ENCODE measurements at places on chromosomes 16 and 17.

DNA sequence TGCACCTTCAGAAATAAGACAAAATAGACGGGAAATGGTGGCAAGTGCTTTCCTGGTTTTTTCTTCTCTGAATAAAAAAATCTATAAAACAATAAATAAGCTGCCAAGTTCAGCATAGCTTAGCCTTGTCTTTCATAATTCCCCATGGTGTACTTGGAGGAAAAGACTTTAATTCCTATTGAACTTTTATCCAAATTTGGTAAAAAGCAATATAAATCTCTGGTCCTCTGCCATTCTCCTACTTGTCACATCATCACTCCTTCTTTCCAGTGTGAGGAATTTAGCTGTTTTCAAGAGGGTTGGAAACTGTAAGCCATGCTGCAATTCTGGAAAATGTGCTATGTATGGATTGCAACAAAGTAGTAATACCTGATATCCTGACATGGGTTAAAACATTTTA is 551.8 kb upstream of the KIF2B start:
- DNase-seq = no peak

DNA sequence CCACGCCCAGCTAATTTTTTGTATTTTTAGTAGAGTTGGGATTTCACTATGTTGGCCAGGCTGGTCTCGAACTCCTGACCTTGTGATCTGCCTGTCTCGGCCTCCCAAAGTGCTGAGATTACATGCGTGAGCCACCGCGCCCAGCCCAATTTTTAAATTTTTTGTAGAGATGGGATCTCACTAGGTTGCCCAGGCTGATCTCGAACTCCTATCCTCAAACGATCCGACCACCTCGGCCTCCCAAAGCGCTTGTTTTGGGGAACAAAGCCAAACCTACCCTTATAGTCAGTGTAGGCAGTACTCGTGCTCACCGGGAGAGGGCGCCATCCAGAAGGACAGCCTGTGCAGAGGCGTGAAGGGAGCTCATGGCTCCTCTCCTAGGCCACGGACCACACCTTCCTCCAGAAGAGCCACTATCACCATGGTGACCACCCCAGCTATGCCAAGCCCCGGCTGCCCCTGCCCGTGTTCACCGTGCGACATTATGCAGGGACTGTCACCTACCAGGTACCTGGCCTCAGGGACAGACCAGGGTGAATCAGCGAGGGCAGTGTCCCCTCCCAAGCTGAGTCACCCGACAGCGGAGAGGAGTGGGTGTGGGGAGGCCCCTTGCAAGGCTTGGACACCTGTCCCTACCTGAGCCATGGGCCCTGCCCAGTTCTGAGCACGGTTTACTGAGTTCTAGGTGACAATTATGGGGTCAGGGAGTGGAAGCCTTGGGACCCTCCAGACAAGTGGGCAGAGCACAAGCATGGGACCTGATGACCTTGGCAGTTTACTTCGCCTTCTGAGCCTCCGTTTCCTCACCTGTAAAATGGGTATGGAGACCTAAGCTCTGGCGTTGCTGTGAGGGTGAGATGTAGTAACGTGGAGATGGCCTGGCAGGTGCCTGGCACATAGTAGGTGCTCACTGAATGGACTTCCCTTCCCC is 13.7 kb downstream of the MYO15B start:
- DNase-seq = no peak

GRCh38 chr16:70757183-70757582 is 43.8 kb downstream of the VAC14 start:
- no peak for DNase-seq

GRCh38 chr16:3730161-3731125 is 13.1 kb upstream of the TRAP1 start:
- no peak for DNase-seq

DNA sequence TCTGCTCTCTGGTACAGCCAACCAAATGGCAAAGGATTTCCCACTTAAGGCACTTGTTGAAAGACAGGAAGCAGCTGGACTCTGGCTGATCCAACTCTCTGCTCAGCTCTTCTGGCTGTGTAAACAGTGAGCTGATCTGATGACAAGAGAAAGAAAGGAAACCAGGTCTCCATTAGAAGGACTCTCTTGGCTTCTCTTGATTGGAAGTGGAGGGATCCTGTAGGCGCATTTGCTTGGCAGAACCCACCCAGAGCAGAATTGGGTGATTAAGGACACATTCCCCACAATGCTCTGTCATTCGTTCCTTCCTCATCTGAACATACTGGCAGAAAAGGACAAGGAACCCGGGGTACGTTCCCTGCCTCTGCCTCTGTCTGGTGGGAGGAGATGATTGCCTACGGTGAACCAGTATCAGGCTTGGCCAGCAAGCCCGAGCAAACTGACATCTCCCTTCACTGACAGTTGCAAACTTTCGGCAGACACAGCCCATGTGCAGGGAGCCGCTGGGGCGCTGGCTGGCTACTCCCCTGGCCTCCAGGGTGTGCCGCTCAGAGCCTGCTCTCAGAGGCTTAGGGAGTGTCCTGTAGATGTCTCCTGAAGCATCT is 29.1 kb downstream of the LDHD start:
- no peak for DNase-seq

DNA sequence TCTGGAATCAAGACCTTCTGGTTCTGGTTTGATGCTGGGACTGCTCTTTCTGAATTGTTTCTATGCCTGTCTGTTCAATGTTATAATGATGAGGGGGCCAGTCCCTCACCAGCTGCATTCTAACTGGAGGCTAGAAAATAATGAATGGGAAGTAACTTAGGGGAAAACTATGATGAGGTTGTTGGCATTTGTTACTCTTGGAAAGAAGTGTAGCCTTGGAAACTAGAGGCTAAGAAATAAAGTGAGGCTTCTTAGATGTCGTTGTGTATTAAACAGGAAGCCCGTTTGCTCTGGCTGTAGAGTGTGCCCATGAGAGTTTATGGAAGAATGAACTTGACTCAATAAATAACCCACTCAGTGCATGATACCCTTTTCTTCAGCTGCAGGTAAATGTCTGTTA is 140.8 kb downstream of the PRKCA start:
- no peak for DNase-seq

GRCh38 chr16:1036166-1036565 is 36.4 kb upstream of the SSTR5 start:
- no peak for DNase-seq

DNA sequence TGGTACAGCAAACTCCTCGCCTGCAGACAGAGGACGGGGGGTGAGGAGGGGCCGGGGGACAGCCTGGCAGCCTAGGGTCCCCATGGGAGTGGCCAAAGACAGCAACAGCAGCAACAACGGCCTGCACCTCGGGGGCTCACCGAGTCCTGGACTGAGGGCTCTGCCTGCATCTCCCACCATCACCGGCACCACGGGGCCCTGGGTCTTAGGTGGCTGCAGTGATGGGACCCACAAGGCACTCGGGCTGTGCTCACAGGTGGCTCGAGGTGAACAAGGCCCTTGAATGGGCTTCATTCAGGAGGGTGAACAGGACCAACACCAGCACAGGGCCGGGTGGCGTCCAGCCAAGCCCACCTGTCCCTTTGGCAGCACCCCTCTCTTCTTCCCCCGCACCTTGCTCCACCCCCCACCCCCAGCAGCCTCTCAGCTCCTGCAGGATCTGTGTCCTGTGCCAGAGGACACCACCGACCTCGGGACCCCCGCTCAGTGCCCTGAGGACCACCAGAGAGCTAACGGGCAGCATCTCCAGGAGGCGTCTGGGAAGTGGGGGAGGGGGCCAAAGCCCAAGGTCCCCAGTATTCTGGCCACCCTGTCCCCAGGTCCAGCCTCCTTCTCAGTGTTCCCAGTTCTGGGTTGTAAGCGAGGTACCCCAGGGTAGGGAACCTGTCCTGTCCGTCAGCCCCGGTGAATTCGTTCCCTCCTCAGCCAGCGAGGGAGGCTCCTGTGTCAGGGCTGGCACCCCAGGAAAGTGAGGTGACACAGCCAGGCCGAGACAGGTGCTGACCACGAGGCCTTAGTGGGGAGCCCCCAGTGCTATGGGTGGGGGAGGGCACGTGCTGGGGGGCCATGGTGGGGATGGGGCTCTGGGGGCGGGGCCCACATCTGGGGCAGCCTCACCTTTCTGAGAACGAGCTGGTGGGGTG is 94.3 kb downstream of the TBC1D16 start:
- DNase-seq = no peak

DNA sequence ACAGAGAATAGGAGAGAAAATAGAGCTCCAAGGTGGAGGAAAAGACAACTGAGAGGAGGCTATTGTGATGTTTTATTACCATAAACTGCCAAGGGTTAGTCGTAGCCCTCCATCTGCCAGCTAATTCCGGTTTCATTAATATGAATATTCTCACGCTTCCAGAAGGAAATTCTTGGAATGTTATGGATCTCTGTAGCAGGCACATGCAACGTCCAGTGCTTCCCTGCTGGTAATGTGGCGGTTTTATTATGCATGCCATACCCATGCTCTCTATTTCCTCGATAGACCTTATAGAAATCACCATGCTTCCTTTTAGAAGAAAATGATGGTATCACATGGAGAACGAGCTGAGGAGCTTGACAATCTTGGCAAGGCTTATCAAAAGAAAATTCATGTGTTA is 463.6 kb downstream of the MAF start:
- DNase-seq = no peak

DNA sequence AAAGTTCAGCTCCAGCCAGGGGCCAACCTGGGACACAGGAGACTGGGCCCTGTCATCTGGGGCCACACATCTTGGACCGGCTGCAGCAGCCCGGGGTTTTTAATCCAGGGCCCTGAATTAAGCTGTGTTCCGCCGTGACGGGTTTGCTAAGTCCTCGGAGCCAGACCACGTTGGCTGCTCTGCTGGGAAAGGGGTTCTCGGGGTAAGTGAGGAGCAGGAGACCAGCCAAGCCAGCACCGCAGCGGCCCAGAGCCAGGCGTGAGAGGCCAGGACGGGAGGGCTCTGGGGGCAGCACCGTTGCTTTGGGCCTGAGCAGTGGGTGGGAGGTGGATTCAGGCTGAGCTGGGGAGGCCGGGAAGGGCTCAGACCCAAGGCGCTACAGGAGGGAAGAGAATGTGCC is 31.3 kb upstream of the CBX4 start:
- DNase-seq = no peak

DNA sequence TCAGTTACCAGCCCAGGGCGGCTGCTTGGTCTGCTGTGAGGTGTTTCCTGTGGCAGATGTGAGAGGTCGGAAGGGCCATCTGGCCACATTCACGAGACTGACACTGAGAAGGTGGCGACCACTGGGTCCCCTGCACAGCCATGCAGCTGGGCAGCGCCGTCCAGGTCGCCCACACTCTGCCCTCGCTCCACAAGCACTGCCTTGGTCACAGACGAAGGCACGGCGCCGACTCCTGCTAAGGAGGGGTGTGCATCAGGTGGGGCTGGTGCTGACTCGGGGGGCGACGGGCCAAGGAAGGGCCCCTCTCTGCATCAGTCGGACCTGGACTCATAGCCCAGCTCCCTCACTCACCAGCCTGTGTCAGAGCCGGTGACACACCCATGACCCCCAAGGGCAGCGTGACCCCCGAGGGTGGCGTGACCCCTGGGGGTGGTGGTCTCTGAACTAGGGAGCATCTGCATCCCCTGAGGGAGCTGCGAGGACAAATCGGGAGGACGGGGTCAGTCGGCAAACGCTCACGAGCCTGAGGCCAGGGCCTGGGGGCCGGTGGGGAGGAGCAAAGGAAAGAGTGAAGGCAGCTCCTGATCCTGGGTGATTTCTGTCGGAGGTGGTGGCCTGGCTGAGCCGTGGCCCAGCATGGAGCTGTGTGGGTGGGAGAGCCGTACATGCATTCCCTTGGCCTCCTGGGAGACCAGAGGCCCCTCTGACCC is 30.4 kb downstream of the NME3 start:
- no peak for DNase-seq

GRCh38 chr17:67620088-67620487 is 97.6 kb upstream of the NOL11 start:
- no peak for DNase-seq

DNA sequence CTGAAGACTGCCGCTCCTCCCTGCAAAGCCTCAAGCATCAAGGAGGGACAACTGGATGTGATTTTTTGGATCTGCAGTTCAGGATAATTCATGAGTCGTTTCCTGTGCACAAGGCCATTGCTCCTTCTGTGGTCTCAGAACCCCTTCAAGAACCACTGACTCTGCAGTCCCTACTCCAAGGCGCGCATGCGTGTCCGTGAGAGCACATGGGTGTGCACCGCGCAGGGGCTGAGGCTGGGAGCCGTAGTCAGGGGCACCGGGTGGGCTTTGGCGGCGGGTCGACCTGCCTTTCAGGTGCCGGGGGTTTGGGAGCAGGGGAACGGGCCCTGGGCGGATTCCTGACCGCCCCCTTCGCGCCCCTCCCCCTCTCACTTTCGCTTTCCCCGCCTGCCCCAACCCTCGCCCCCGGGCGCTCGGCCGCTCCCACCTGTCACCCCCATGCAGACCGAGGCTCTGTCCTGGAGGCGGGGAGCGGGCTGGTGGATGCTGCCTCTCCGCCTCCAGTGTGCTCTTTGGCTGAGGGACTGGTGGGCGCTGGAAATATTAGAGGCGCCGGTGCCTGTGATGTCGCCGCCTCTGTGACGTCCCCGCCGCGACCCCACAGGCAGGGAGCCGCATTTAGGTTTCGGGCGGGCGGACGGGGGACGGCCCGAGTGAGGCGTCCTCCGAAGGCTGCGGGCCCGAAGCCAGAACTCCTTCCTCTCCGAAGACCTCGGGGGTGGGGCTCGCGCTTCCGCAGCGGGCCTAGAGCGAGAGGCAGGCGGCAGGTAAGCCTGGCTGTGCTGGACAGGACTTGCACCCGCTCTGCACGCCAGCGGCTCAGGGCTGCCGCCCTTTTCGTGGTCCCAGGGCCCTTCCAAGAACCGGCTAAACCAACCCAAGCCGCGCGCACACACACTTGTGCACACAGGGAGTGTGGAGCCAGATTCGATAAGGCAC is at the start of gene SPATA32:
Gene SPATA32 (minus strand): TSS at position 518 of the 939 bp plus-strand sequence. CDS start 78 bp downstream, at position 440.
- no peak for DNase-seq

DNA sequence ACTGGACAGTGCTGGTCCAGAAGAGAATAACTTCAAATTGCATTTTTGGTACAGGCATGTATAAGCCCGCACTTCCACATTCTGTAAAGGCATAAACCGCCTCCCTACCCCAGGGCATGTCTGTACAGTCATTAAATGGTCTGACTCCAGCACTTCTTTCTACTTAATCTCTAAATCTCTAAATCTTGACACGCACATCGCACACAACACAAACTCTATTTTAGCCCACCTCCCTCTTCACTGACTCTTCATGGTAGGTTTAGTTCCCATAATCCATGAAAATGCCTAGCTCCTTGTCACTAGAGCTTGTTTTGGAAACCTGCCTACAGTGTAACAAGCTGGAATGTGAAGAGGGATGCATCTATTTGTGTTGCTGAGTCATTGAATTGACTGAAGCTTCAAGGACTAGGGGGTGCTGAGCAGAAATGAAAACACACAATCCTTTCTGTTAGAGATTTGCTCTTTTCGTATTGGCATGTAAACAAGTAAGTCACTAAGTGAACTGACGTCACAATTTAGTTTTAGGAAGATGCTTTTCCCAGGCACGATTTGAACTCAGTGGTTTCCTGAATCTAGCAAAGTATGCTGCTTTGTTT is 1.6 kb upstream of the DUSP14 start:
- DNase-seq = no peak

DNA sequence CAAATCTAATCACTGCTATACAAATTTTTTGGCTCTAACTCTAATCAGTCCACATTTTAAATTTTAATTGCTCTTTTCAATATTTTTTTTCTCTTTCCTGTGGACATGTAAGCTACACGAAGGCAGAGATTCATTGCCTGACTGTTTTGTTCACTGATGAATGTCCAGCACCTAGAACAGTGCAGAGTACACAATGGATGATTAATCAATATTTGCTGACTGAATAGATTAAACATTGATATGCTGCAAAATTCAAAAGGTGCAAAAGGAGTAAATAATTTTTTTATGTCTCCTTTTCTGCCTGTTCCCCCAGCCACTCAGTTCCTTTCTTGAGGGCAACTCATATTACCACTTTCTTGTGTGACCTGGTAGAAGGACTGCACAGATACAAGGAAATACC is 32.8 kb downstream of the SCNN1B start:
- no peak for DNase-seq

All from urinary bladder (tissue), 4 donors.